ENCODE measurements at places on chromosomes 6 and 20.

DNA sequence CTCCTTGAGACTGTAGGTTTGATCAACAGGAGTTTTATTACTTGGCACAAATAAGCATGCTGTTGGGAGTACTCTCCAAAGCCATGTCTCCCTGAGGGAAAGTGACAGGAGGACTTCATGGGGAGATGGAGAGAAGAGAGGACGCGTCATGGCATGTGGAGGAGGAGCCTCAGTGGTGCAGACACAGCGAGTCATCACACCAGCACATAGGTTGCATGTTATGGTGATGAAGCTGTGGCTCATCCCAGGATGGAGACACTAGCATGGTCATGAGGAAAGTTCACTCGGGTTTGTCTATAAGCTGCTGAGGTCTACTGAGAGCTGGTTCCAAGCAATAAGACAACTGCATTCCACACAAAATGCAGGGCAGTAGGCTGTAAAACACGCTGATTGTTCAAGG, 13.2 kb upstream of the SSTR4 start:
- H3K36me3 ChIP-seq = no peaks in the 10 kb centered on the region
- no peak overlapping the region for H3K4me3 ChIP-seq
- H3K4me1 ChIP-seq = peaks cover 73% of the 10 kb centered on the region
- no peaks in the 10 kb centered on the region for H3K27me3 ChIP-seq
- DNase-seq = no peak
- peak overlapping the region; percentile 84 for H3K27ac ChIP-seq

DNA sequence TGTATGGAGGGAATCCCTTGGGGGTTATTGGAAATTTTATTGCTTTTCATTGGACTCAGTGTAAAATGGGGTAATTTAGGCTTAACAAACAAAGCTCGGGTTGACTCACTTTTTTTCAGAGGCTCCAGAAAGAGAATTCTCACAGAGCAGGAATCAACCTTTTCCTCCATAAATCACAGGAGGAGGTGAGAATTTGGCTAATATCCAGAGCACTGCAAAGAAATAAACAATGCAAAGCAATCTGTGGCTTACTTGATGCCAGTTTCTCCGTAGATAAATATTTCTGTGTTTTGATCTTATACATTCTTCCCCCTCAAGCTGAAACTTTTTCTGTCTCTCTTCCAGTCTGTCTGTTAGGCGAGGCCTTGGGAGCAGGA, 176.6 kb downstream of the TSHZ2 start:
- H3K4me3 ChIP-seq = no peak overlapping the region
- DNase-seq = no peak
- no peaks in the 10 kb centered on the region for H3K27me3 ChIP-seq
- no peaks in the 10 kb centered on the region for H3K4me1 ChIP-seq
- H3K36me3 ChIP-seq = no peaks in the 10 kb centered on the region
- no peak overlapping the region for H3K27ac ChIP-seq

DNA sequence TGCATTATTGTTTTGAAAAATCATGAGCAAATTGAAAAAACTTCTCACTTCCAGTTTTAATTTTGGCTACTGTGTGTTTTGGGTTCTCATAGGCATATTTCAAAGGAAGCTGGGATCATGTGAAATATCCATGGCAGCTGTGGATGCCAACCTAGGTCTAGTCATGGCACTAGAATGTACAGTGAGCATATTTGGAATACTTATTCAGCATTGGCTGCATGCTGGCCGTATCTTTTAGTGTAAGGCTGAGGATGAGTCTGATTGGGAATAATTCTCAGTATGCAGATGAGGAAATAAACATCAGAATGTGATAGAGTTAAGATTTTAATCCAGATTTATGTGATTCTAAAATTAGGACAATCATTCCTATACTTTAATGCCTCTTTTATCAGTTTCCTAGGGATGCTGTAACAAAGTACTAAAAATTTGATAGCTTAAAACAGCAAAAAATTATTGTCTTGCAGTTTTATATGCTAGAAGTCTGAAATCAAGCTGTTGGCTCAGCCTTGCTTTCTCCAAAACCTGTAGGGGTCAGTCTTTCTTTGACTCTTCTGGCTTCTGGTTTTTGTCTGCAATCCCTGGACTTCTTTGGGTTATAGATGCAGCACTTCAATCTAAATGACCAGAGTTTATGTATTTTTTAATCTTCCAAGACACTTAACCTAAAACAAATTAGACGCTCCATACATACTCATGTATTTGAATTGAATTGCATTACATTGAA, 37.7 kb upstream of the DEFB112 start:
- H3K27me3 ChIP-seq = no peaks in the 10 kb centered on the region
- peaks cover 4% of the 10 kb centered on the region for H3K4me1 ChIP-seq
- DNase-seq = no peak
- H3K36me3 ChIP-seq = no peaks in the 10 kb centered on the region

- H3K27me3 ChIP-seq = peaks cover 1% of the 10 kb centered on the region
- H3K36me3 ChIP-seq = no peaks in the 10 kb centered on the region
- H3K4me3 ChIP-seq = peak overlapping the region; percentile 38
Observed at GRCh38 chr6:18277237-18278006, 13.1 kb upstream of the DEK start.

GRCh38 chr20:46304361-46304760, 3.9 kb downstream of the CDH22 start:
- H3K4me3 ChIP-seq = no peak overlapping the region
- no peaks in the 10 kb centered on the region for H3K36me3 ChIP-seq
- peaks cover 8% of the 10 kb centered on the region for H3K27me3 ChIP-seq

DNA sequence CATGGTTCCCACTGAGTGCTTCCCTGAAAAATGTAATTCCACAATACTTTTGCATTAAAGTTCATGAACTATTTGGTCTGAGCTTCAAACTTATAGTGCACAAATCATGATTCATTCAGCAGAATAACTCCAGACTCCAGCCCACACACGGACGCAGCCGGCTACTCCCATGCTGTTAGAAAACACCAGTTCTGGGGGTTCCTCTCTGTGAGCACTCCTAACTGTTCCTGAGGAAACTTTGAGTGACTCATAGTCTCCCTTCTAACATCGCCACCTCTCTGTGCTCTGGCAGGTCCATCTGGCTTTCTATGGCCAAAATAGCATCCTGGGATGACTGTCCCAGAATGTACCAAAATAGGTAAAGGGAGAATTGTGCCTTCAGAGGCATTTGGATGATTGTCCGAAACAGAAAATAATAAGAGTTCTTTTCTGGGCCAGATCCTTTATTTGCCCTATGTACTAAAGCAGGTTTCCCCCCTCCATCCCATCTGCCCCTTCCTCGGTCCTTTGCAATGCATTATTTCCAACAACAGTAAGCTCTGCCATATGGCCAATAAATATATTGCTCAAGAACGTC, 32.3 kb upstream of the LY86 start:
- H3K4me3 ChIP-seq = no peak overlapping the region
- DNase-seq = no peak
- no peaks in the 10 kb centered on the region for H3K4me1 ChIP-seq
- H3K27me3 ChIP-seq = no peaks in the 10 kb centered on the region

- peaks cover 24% of the 10 kb centered on the region for H3K4me1 ChIP-seq
- no peak overlapping the region for H3K4me3 ChIP-seq
- no peaks in the 10 kb centered on the region for H3K27me3 ChIP-seq
- H3K27ac ChIP-seq = no peak overlapping the region
- H3K36me3 ChIP-seq = no peaks in the 10 kb centered on the region
Observed at GRCh38 chr6:109318328-109318876, 63.9 kb downstream of the CD164 start.

DNA sequence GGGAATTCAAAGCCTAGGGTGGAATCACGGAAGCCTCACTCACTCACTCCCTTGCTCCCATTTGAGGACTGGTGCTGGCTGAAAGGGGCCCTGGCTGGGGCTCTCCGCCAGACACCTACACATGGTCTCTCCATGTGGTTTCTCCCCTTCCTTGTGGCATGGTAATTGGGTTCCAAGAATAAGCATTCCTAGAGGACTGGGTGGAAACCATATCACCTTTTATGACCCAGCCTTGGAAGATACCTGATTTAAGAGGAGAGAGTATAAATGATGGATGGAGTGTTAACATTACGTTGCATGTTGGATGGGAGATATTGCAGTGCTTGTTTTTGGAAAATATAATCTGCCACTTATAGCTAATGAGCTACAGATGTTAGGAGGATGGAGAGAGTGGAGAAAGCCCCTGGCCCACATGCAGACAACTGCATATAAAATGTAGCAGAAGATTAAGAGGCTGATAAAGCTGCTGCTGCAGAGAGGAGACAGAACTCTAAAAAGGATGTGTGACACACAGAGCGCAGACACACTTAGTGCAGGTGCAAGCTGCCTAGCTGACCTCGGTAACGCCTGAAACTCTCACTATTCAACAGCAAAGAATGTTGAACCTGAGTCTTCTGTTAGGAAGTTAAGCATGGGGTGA, 23.3 kb upstream of the CDKN1A start:
- no peak overlapping the region for H3K4me3 ChIP-seq
- DNase-seq = no peak
- H3K4me1 ChIP-seq = no peaks in the 10 kb centered on the region
- no peaks in the 10 kb centered on the region for H3K27me3 ChIP-seq

GRCh38 chr6:31462964-31463870, 34.7 kb upstream of the MICB start:
- peak overlapping the region; percentile 65 for H3K27ac ChIP-seq
- H3K4me1 ChIP-seq = no peaks in the 10 kb centered on the region
- no peaks in the 10 kb centered on the region for H3K36me3 ChIP-seq
- H3K27me3 ChIP-seq = no peaks in the 10 kb centered on the region
- DNase-seq = peak; percentile 87
- H3K4me3 ChIP-seq = peak overlapping the region; percentile 27

DNA sequence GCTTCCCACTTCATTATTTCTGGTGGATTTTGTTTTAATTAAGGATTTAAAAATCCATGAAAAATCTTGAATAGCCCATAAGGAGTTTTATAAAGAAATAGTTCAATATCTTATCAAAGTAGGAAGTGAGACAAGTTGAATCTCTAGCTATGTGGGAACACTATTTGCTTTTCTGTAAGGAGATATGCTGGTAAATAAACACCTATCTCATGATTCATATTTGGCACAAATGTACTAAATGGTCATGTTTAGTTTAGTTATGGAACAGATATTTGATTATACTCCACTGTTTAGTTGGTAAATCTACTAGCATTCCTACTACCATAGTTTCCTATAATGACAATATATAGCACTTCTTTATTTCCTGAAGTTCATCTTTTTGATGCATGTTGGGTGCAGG, 239.9 kb upstream of the CEP162 start:
- no peaks in the 10 kb centered on the region for H3K27me3 ChIP-seq
- no peaks in the 10 kb centered on the region for H3K36me3 ChIP-seq
- H3K4me1 ChIP-seq = peaks cover 6% of the 10 kb centered on the region
- H3K4me3 ChIP-seq = no peak overlapping the region
- no peak overlapping the region for H3K27ac ChIP-seq
- DNase-seq = no peak

GRCh38 chr20:48105526-48105925, 320.2 kb upstream of the SULF2 start:
- H3K27ac ChIP-seq = no peak overlapping the region
- H3K4me1 ChIP-seq = no peaks in the 10 kb centered on the region
- H3K36me3 ChIP-seq = no peaks in the 10 kb centered on the region
- DNase-seq = no peak

GRCh38 chr6:41677124-41677921, 39.1 kb downstream of the MDFI start:
- peaks cover 3% of the 10 kb centered on the region for H3K4me1 ChIP-seq
- H3K27ac ChIP-seq = no peak overlapping the region
- H3K27me3 ChIP-seq = no peaks in the 10 kb centered on the region
- H3K36me3 ChIP-seq = no peaks in the 10 kb centered on the region

- no peaks in the 10 kb centered on the region for H3K36me3 ChIP-seq
- H3K4me3 ChIP-seq = no peak overlapping the region
- no peaks in the 10 kb centered on the region for H3K27me3 ChIP-seq
- peaks cover 67% of the 10 kb centered on the region for H3K4me1 ChIP-seq
- H3K27ac ChIP-seq = peak overlapping the region; percentile 90
- DNase-seq = no peak
Observed at GRCh38 chr20:25548613-25549086, 36.7 kb downstream of the NINL start.

DNA sequence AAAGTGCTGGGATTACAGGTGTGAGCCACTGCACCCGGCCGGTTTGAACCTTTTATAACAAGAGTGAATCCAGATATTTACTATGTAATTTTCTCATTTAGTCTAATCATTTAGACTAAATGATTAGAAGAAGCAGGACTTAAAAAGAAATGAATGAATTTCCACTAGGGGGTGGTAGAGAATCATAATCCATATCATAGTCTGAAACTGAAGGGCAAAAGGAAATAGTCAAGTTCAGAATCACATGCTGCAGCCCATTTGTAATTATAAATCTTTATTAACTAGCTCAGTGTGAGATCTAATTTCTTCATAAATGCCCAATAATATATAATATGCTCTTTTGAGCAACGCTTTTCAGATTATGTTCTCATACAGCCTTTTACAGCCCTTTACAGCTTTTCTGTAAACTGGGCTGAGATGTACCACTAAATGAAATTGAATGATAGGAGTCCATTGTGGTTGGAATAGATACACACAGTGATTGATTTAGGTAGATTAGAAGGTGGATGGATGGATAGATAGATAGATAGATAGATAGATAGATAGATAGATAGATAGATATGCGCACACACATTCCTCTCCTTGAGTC, 31.8 kb downstream of the PSMB9 start:
- no peak overlapping the region for H3K4me3 ChIP-seq
- H3K27ac ChIP-seq = no peak overlapping the region
- DNase-seq = no peak
- H3K4me1 ChIP-seq = no peaks in the 10 kb centered on the region
- no peaks in the 10 kb centered on the region for H3K27me3 ChIP-seq

All from Caco-2 (cell line).